Coronary artery (tissue), 2 donors: ENCODE measurements at places on chromosomes 3 and 15.

- peak; percentile 88 for DNase-seq
These were observed 41.0 kb upstream of the ROPN1 start for GRCh38 chr3:124032881-124033359.

DNA sequence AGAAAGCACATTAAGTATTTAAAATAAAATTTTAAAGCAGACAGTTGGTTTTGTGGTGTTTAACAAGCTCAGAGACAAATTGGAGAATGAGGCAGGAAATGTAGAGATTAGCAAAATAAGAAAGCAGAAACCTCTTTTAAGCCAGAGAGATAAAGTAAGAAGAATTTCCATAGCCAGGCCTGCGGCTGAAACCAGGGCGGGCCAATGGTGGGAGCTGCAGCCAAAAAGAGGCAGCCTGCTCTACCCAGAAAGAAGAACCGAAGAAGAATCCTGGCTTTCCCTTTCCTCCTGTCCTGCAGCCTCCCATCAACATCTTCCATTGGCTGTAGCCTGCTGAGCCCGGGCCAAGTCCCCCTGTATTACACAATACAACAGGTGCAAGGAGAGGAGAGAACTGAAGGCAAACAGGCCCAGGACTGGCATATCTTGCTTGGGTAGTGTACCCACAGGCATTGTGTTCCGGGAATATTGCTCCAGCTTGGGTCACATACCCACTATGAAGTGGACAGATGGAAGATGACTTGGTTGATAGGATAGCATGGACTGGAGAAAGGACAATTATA, 11.5 kb upstream of the TFG start:
- no peak for DNase-seq

DNA sequence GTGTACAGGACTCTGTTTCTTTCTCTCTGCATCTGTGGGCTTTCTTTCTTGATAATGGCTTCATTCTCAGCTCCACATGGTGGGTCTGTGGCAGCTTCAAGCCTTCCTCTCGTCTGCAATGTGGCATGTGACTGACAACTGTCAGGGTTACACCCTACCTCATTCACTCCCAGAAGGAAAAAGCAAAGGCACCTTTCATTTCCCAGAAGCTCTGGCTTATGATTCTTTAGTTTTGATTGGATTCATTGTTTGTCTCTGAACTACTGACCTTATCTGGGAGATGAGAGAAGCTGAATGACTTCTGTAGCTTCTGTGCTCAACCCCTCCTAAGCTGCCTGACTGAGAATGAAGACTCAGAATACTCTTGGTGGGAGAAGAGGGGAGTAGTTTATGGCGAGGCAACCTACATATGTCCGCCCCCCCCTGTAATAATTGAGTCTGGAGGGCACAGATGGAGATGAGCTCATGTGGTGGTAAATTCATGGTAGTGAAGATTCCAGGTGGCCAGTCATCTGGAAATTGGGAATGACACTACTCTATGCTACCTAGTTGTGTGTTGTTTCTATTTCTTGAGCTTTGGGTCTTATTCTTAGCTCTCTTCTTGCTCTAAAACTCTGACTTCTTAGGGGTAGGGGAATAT, 38.4 kb downstream of the KCNAB1 start:
- no peak for DNase-seq

DNA sequence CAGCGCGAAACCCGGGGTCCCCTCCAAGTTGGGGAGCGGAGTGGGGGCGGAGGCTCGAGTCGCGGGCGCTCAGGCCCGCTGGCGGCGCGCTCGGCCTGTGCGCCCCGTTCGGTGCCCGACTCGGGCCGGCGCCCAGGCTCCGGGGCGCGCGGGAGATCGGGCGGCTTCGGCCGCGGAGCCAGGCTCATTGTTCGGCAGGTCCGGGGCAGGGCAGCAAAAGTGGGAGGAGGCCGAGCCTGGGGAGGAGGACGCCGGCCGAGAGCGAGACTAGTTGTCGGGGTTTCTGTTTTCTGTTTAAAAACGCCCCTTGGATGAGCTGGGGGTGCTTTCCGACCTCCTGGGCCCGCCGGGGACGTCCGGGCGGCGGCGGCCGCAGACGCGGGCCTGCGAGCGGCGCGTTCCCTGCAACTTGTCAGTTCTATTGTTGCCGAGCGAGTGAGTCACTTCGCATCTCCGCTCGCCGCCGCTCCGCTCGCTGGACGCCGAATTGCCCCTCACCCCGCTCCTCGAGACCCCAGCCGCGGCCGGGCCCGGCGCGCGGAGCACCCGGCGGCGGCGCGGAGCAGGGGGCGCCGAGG, 676 bp downstream of the TCF12 start:
- DNase-seq = no peak

DNA sequence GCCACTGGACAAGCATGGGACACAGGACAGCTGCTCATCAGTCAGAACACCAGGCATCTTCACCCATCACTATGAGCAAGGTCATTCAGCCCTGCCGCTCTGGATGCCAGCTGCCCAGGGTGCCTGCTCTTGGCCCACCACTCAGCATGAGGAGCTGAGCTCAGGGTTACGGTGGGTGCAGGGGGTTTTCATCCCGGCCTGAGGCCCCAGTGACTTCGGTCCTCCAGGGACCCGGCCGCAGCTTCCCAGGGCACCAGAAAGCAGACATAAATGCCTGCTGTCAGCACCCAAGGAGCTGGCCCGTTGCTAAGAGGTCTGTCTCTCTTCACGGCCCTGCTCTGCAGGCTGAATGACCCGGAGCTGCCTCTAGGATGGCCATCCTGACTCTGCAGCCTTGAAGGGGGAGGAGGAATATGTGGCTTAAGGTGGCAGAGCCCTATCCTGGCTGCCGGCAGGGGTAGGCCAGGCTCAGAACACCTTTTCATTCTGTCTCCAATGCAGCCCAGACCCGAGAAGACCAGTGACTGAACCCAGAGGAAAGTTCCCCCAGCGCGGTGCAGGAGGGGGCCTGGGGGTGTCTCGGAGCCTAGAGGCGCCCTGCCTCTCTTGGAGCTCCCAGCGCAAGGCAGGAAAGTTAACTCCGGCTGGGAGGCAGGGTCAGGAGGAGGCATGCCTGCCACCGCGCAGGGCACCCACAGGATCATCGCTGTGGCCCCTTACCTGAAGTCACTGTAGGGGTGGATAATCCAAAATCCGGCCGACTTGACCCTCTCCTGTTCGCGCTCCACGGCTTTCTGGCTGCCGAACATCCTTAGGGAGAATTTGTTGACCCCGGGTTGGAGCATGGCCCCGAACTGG, 1.8 kb downstream of the HCN4 start:
- no peak for DNase-seq

- DNase-seq = no peak
These were observed 290.1 kb upstream of the CHRM5 start for GRCh38 chr15:33678176-33678575.

DNA sequence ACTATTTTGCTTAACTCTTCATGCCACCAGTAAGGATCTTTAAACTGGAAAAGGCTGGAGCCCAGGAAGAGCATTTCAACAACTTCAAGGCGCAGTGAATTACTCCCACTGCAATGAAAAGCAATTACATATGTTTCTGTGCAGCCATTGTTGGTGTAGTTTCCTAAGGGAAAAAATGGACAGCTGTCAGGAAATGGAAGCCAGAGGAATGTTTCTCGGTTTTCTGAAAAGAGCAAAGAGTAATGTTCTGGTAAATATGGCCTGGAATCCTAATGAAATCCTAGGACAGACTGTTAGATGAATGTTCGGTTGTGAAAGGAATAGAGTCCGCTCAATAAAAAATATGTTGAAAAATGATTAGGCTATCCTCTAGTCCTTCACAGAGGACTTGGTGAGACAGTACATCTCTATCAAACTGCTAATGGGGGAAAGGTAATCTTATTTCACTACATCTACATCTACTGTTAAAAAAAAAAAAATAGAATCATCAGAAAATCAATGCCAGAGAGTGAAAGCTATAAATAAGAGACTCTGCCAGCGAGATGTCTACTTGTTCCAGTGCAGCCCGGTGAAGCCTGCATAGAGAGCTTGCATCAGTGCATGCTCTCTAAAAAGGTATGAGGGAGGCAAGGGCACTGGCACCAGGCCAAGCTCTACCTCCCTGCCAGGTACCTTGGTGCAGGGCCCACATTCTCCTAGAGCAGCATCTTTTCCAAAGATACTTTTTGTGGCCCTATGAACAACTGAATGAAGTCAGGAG, 68.2 kb upstream of the TJP1 start:
- no peak for DNase-seq

DNA sequence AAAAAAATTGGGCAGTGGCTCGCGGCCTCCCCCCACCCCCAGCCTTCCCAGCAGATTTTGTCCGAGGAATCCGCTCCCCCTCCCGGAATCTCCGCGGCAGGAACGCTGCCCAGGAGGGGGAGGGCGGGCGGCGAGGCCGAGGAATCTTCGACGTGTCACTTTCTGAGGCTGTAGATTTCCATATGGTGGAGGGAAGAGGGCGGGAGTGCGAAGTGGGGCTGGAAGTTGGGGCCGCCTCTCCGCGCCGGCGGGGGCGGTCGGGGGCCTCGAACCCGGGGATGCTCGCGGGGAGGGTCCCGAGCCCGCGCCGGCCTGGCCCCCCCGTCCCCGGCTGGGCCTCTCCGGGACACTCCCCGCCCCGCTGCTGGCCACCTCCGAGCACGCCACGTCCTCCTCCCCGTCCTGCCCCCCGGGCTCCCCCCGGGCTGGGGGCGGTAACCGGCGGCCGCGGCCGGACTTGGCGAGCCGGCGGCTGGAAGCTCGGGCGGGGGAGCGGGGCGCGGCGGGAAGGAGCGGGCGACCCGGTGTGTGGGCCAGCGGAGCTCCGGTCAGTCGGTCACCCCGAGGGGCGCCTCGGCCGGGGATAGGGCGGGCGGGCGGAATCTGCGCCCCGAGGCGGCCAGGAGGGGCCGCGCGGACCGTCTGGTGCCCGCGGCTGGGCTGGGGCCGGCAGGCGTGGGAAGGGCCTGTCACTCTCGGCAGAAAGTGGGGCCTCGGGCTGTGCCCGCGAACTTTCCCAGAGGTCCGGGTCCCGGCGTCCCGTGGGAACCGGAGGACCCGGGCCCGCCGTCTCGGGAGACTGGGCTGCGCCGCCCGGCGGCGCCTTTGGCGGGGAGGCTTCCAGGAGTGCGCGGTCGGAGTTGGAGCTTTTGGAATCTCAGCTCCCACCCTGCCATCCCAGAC, 951 bp downstream of the FNDC3B start:
- peak; percentile 93 for DNase-seq

DNA sequence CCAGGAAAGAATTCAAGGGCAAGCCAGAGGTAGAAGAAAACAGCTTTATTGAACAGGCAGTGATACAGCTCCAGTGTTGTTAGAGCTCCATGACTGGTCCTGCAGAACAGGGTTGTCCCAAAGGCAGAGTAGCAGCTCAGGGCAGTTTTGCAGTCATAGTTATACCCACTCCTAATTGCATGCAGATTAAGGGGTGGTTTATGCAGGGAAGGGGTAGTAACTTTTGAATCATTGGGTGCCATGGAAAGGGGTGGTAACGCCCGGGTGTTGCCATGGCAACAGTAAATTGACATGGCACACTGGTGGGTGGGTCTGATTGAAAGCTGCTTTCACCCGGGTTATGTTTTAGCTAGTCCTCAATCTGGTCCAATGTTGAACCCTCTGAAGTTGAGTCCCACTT, 9.7 kb upstream of the RAB6B start:
- no peak for DNase-seq

DNA sequence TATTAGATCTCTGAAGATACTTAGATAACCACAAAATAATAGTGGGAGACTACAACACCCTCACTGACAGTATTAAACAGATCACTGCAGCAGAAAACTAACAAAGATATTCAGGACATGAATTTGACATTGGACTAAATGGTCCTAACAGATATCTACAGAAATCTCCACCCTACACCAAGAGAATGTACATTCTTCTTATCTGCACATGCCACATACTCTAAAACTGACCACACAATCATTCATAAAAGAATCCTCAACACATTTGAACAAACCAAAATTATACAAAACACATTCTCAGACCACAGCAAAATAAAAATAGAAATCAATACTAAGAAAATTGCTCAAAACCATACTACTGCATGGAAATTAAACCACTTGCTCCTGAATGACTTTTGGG, 116.3 kb downstream of the DTWD1 start:
- DNase-seq = no peak

- no peak for DNase-seq
These were observed 10.8 kb upstream of the SKIL start for GRCh38 chr3:170346481-170347392.

GRCh38 chr15:75640483-75641178, 607 bp upstream of the IMP3 start:
- no peak for DNase-seq

DNA sequence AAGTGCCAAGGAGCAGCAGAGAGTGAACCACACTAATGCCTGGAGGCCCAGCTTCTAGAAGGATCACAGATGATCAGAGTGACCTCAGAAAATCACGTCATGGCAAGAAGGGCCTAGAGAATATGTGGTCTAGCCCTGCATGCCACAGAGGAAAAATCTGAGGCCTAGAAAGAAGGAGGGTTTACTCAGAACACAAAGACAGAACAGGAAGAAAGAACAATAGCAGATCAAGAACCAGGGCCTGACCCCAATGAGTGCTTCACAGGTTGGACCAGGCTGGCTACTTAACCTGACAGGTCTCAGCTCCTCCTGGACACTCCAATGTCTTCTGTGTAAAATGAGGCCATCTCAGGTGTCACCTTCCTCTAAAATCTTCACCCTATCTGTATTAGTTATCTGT, 14.2 kb downstream of the RAB6B start:
- DNase-seq = no peak

DNA sequence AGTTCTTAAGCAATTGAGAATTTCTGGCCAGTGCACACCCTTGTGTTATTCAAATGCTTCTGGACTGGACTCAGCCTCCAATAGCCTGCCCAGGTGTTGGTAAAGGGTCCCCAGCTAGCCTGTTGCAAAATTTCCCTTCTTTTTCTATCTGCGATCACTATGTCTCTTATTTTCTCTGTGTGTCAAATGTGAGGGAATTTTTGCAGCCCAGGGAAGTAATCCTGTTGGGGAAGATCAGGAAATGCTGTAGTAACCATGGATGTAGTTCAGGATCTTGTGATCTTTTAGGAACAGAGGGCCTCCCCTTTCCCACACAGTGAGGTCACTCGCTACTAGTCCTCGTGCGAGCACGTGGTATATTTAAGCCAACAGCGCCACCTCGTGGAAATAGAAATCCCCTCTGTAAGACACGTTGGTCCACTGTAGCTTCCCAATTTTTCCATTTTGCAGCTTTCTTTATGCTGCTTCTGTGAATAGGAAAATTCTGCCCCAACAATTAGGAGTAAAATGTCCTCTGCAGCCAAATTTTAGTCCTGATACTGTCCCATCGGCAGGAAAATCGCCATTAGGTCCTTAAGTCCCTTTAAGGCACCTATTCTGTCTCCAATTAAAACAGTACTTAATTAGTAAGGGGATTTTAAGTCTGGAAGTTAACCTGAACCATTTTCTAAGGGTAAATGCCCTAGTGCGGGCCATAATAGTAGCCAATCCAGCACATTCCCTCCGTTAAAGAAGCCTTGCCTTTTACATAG, 4.0 kb upstream of the SMCO1 start:
- no peak for DNase-seq

GRCh38 chr15:69499521-69500211, 47.0 kb downstream of the RPLP1 start:
- no peak for DNase-seq

GRCh38 chr15:38059665-38060064, 125.2 kb downstream of the TMCO5A start:
- DNase-seq = no peak

DNA sequence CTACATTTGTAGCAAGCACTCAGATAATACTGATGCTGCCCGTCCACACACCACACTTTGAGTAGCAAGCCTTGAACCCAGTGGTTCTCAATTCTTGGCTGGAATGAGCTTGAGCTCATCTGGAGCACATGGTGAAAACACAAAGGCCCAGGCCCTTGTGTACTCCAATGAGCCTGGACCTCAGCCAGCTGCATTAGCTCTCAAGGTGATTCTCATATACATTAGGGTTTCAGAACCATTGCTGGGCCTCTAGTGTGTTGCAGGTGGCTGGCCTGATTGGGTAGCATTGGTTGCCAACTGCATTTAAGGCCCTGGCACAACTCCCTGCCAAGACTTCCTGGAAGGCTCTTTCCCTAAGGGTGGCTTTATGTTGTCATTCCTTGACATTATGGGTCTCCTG, 23.4 kb upstream of the ZFAND6 start:
- DNase-seq = no peak
